ENCODE measurements at places on chromosomes 12 and 14. TPM values are rescaled to one million over a fixed set of nuclear protein-coding genes. Genes with fewer than 3 reads are reported as not detected.

- DNase-seq, result no peak
These were observed 56.8 kb downstream of the SPPL3 start for GRCh38 chr12:120847392-120847791.

DNA sequence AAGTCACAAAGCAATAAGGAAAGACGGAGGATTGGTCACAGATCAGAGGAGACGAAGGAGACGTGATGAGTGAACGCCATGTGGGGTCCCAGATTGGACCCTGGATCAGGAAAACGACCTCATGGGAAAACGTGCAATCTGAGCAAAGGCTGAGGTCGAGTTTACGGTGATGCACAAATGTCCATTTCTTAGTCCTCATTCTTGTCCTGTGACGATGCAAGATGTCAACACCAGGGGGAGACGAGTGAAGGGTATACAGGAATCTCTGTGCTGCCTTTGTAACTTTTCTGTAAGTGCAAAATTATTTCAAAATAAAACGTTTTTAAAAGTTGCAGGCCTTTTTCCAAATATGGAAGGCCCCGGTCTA, 329.8 kb downstream of the MED13L start:
- DNase-seq, result no peak

GRCh38 chr14:74647061-74647677, 35.1 kb upstream of the LTBP2 start:
- no peak for DNase-seq

DNA sequence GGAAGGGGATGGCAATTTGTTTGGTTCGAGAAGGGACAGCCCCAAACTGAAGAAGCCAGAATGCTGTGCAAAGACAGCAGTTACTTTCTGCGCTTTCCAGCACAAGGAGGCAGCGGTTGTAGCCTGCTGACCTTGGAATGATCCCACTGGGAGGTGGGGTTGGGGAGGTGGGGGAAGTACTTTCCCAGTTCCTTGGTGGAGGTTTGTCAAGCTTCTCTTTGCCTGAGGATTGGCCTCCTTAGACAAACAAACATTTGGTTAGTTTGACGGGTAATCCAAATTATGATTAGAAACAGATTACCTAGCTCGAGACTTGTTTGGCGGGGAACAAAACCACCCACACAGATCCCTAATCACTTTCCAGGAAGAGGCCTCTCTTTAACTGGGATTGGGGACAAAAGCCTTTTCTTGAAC, 79.1 kb upstream of the EGLN3 start:
- no peak for DNase-seq

GRCh38 chr12:7327918-7328317, 24.0 kb downstream of the ACSM4 start:
- DNase-seq, result no peak

Gene IAPP
- not detected for total RNA-seq

Data from kidney epithelial cell (primary cell).